ENCODE measurements at places on chromosomes 4 and X.
A peak's percentile ranks its signal among the peaks of the same experiment; 100 is the strongest.

- peak; percentile 92 for DNase-seq
Observed at GRCh38 chr4:73740353-73740778, at the start of gene CXCL8. Gene CXCL8, plus strand, starts transcription at chr4:73740569. Its CDS starts 90 bp downstream, at chr4:73740659.

DNA sequence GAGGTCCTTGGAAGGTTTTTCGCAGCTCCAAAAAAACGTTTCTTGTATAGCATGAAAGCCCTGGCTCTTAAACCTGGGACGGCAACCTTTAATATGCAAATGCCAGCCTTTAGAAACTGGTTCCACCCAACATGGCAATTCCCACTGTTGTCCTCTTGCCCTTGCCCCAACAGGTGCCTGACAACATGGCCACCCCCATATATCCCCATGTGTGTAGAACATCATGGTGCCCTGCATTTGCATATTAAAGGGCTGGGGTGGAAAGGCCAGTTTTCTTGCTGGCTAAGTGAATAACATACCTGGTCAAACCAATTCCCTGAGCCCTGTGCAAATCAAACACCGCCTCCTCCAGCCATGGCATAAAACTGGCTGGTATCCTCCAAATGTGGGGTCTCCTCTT lies 26.0 kb upstream of the GLRA3 start:
- DNase-seq = no peak

DNA sequence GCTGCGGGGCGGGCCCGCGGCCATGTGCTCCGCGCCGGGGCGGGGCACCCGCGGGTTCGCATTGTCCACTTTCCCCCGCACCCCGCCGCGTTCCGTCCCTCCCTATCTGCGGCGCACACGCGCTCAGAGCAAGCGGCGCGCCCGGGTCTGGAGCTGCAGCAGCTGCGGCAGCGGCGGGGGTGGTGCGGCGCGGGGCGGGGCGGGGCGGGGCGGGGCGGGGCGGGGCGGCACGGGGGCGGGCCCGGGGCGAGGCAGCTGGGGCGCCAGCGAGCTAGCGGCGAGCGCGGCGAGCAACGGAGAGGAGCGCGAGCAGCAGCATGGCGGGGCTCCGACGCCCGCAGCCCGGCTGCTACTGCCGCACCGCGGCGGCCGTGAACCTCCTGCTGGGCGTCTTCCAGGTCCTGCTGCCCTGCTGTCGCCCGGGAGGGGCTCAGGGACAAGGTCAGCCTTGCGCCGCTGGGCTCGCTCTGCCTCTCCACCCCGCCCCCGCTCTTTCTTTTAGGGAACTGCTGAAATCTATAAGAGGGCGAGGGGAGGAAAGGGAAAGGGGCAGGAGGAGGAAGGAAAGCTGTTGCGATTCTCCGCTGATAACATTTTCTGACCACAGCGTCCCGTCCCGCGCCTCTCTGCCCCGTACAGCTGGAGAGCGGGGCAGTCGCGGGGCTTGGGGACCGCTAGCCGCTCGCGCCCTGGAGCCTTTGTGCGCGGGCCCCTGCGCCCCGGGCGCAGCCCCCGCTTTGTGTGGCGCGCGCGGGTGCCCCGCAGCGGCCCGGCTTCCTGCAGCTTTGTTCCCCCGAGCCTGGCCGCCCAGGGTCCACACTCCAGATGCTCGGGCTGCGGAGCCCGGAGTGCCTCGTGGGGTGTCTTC lies at the start of gene TMEM131L:
Gene TMEM131L (plus strand): TSS at position 280 of the 868 bp plus-strand sequence. CDS start 38 bp downstream, at position 318.
- peak; percentile 74 for DNase-seq

DNA sequence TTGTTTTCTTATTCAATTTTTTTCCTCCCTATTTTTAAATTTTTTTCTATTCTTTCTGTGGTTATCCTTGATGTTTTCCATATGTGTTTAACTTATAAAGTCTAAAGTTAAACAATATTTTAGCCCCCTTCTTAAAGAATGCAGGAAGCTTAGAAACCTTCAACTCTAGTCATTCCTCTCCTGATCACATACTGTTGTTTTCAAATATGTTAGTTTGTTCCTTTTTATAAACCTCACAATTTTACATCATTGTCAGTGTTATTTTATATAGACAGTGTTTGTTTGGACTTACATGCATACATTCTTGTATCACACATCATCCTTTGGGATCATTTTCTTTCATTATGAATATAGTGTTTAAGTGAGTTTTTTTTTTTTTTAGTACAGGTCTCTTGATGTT lies 31.6 kb downstream of the KANTR start:
- peak; percentile 16 for DNase-seq

DNA sequence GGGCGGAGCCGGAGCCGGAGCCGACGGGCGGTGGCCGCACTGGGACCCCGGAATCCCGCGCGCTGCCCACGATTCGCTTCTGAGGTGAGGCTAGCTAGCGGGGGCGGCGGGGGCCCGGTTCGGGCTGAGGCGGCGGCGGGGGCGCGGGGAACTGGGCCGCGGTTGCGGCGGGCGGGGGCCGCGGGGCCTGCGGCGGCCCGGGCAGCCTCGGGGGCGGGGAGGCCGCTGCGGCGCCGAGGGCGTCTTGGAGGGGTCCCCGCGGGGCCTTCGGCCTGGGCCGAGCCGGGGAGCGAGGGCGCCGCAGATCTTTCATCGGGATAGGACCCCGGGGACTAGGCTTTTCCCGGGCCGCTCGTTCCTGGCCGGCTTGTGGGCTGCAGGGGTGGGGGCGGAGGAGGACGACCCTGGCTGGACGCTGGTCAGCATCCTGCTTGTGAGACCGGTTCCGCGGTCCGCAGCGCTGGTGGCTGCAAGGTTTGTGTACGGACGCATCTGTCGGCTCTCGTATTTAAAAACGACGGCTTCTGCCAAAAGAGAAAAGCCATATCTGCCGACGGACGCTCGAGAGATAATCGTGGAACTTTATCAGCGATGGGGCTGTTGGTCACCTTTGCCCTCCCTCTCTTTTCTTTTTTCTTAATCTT lies 419 bp downstream of the ADD1 start:
- DNase-seq = peak; percentile 54

DNA sequence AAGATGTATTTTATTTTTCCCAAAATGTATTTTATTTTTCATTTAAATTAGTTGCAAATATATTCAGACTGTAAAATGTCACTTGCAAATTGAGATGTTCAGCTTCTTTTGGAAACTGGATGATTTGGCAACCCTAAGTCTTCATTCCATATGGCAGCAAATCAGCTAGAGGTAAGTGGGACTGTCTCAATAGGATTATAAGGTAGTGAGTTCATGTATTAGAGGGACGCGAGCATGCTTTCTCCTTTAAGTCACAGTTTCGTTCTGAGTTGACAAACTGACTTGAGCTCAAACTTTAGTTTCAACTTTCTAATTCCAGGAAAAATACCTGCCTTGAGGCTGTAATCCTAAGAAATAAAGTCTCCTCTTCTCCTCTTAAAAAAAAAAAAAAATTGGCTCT lies 44.2 kb upstream of the TMEM131L start:
- DNase-seq = no peak

DNA sequence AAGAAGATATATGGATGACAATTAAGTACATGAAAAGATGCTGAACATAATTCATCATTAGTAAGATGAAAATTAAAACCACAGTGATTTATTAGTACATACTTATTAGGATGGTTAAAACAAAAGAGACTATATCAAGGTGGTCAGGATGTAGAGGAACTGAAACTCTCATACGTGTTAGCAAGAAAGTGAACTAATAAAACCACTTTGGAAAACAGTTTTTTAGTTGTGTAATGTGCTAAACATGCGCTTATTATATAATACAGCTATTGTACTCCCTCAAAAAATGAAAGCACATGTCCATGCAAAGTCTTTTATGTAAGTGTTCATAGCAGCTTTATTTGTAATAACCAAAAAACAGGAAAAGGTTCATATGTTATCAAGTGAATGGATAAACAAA lies 89.9 kb upstream of the KCTD8 start:
- DNase-seq = no peak

- DNase-seq = peak; percentile 97
Observed at GRCh38 chrX:19673375-19674040, 158.2 kb upstream of the MAP3K15 start.

DNA sequence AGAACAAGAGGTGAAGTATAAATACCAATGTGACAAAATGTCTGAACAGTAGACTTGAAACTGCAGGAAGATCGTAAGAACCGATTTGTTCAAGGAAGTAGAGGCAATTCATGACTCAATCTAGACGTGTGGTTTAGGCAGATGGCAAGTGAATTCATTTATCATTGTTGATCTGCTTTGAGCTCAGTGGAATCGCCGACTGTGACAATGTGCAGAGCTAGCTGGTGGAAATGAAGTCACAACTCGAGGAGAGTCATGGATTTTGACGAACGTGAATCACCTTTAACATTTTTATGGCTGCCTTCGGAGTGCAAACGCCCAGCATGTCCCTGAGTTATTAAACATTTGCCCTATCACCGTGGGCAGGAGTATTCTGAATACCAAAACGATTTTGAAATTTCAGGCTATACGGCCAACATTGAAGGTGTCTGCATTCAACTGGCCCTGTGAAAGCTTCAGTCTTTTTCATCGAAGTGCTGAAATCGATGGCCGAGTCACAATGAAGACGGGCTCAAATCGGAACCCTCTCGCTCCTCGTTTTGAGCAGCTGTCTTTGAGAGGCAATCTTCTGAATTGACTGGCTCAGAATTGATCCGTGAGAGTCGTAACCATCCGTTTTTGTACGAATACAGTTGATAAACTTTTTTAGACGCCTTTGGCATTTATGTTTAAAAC lies 689 bp upstream of the OGT start:
- peak; percentile 63 for DNase-seq

DNA sequence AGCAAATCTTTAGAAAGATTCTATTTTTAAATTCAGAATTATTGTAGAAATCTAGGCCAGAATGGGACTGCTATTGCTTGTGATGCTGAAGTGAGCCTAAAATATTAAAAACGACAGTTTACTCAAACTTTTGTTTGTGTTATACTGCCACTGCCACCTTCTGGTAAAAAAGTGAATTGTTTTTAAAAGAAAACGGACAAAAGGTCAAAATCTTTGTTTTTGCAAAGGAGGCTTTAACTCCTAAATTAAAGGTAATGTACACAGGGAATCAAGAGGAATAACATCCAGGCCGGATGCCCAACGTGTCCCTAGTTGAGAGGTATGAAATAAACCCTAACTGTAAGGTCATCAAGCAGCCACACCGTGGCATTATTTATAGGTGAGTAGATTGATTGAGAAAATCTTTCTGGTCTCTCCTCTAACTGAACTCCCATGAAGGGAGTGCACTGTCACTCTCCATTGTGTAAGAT lies 338.3 kb upstream of the GALNT7 start:
- peak; percentile 29 for DNase-seq

DNA sequence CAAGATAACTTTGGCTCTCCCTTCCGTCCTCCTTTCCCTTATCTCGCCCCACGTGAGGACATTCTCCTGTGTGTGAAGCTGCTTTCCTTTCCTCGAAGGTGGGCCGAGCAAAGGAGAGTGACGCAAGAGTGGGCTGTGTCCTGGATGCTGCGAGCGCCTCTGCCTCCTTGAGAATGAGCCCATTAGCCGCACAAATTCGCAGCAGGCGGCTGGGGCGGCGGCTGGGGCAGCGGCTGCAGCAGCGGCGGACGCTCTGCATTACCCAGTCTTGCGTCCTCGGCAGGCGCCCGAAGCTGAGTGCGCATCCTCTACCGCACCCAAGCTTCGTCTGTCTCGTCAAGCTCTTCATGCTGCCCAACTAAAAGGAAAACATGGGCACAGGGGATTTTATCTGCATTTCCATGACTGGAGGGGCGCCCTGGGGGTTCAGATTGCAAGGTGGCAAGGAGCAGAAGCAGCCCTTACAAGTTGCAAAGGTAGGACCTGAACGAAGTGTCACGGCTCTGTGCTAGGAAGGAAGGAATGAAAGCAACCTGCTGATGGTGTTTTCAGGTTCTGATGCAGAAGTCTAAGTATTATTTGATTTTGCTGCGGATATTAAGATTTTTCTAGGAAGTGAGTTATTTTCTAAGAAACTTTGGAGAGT lies at the start of gene SYNPO2:
Gene SYNPO2 (plus strand): TSS at position 189 of the 646 bp plus-strand sequence. CDS start 183 bp downstream, at position 372.
- peak; percentile 93 for DNase-seq

DNA sequence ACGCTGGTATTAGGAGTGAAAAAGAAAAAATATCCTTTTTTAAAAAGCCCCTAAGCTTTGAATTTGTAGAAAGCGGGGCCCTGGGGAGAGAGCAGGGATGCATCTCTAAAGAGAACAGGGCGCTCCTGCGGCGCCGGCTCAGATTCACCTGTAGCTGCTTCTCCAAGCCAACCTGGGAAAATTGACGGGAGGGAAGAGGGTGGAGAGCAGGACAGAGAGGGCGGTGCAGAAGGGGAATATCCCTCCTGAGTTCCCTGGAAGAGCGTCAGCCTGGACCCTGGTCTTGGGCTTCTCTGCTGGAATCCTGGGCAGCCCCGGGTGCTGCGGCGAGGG lies 776 bp upstream of the SOWAHD start:
- DNase-seq = no peak

GRCh38 chr4:180280726-180281297 lies 1962.4 kb upstream of the TENM3 start:
- no peak for DNase-seq

GRCh38 chr4:26632916-26633315 lies 49.0 kb downstream of the TBC1D19 start:
- DNase-seq = peak; percentile 52

GRCh38 chrX:7083021-7083420 lies 64.5 kb upstream of the STS start:
- DNase-seq = no peak

DNA sequence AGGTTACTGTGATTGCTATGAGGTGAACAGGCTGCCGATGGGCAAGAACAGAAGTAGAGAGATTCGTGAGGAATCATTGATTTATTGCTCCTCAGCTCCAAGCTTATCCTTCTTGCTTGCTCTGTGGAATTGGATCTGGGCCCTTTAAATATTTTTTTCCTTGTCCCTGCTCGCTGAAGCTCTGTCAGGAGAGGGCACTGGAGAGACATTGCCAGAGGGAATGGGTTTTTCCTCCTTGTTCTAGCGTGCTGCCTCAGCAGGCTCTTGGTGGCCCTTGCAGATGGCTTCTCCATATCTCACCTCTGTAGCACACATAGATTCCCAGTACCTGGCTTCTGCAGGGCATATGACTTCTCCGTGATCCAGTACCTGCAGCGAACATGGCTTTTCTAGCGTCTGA lies 67.4 kb downstream of the CNGA2 start:
- DNase-seq = peak; percentile 18

Measured in EH (cell line).